Activated T-cell treated with anti-CD3 and anti-CD28 coated beads for 48 hours (primary cell): ENCODE measurements at places on chromosomes 5 and 9.

- no peak for DNase-seq
Measured at GRCh38 chr5:180128671-180129261, 57.2 kb upstream of the RNF130 start.

DNA sequence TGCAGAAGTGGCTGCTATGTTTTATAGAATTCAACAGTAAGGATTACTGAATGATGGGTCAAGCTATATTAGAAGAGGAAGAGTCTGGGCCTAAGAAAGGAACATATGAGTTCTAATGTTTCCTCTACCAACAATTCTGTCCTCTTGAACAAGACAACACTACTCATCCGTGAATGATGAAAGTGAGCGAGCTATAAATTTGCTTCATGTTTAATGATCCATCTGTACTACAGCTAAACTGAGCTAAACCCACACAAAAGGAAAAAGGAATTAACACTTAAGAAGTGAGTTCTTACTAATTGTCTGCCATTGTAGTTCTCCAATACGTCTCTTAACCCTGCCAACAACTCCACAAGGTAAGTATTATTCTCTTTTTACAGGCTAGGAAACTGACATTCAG lies 204.4 kb downstream of the GLIS3 start:
- no peak for DNase-seq

DNA sequence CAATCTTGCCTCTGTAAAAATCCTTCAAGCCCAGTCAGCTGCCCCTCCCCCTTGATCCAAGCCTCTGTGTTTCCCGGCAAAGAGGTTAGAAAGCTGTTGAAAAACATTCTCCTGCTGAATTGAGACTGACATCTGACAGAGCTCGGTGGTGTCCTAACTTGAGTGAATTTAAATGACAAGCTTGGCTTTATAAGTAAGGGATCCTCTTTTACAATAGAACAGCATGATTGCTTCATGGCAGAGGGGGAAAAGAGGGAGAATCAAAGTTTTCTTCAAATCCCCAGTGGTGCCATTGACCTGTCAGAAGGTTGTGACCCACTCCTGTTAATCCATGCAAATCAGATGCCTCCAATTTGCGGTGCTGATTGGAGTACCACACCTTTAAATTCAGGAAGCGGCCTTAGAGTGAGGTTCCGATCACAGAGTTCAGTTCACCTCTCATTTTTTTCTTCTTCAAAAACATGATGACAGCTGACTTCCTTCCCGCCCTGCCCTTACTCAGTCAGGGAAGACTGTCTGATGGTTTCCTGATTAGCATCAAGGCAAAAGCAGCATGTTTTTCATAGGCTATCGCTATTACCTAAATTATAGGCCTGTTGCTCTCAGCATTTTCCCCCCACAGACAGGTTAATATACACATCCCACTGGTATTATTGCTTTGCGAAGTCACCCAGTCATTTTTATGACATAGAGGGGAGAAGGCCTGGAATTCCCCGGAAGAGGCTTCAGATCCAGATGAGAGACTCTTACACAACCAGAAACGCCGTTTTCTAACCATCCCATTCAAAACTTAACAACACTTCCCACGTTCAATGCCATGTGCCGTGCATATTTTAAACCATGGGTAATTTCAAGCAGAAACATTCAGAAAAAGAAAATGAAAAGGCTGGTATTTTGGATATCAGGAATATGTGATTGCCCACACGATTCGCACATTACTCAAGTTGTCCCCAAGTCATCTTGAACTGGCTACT lies 141.4 kb downstream of the EBF1 start:
- no peak for DNase-seq

- no peak for DNase-seq
Measured at GRCh38 chr9:115034801-115035200, 83.2 kb downstream of the TNC start.

DNA sequence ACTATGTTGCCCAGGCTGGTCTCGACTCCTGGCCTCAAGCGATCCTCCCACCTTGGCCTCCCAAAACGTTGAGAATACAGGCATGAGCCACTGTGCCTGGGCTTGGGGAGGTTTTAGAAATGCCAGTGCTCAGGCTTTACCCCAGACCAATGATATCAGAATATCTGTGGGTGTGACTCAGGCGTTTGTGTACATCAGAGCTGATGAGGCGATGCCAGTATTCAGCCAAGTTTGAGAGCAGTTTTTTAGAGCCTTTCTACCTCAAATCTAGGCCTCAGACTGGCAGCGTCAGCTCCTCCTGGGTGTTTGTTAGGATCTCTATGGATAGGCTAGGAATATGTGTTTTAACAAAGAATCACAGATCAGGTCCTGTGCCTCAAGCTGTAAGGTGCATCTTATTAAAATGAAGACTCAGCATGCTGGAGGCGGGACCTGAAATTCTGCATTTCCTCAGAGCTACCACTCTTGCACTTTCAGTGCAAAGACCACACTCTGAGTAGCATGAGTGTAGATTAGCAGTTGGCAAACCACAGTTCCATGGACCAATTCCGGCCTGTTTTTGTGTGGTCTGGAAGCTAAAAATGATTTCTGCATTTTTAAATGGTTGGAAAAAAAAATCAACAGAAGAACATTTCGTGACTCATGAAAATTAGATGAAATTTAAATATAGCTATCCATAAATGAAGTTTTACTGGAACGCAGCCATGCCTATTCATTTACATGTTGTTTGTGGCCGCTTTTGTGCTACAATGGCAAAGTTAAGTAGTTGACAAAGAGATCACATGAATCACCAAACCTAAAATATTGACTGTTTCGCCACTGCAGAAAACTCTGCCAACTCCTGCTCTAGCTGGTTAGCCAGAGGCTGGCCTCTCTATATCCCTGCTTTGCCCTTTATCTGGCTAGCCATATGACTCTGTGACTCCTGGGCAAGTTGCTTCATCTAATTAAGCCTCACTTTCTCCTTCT lies 92.2 kb downstream of the KLF4 start:
- no peak for DNase-seq

DNA sequence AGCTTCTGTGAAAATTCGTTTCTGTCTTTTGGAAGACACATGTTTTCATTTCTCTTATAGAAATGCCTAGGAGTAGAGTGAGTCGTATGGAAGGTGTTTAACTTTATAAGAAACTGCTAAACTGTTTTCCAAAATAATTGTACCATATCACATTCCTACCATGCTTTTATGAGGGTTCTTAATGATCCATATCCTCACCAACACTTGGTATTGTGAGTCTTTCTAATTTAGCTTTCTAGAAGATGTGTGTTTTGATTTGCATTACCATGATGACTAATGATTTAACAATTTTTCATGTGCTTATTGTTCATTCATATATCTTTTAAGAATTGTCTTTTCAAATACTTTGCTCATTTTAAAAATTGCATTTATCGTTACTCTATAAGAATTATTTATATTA lies 223.6 kb downstream of the COMMD10 start:
- DNase-seq = no peak

GRCh38 chr5:66213533-66213932 lies 69.4 kb downstream of the SREK1 start:
- no peak for DNase-seq

DNA sequence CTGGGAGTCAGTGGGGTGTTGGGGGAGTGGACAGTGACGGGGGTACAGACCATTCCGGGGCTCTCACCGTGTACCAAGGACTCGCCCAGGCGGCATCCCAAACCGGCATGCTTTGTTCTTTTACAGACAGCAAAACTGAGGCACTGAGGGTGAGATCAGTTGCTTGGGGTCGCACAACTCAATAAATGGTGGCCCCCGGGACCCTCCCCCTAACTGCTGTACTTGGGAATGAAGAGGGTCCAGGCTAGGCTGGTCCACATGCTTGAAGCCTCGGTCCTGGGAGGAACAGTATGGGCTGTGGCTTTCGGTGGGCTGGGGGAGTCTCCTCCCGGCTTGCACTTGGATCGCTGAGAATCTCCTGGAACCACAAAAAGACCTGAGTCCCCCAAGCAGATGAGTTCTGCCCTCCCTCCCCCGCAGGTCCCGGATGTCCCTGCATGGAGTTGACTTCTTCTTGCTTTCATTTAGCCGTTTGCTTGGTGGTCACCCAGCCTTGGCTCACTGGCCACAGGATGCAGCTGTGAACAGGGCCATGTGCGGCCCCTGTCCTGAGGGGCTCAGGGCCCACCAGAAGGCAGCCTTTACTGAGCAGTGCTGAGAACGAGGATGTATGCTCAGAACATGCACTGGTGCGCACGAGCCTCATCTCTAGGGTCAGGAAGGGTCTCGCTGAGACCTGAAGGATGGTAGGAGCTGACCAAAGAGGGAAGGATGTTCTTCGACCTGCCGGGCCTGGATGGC lies 4.2 kb downstream of the LAMC3 start:
- DNase-seq = no peak

GRCh38 chr5:146520731-146521130 lies 4.7 kb upstream of the GPR151 start:
- DNase-seq = no peak

DNA sequence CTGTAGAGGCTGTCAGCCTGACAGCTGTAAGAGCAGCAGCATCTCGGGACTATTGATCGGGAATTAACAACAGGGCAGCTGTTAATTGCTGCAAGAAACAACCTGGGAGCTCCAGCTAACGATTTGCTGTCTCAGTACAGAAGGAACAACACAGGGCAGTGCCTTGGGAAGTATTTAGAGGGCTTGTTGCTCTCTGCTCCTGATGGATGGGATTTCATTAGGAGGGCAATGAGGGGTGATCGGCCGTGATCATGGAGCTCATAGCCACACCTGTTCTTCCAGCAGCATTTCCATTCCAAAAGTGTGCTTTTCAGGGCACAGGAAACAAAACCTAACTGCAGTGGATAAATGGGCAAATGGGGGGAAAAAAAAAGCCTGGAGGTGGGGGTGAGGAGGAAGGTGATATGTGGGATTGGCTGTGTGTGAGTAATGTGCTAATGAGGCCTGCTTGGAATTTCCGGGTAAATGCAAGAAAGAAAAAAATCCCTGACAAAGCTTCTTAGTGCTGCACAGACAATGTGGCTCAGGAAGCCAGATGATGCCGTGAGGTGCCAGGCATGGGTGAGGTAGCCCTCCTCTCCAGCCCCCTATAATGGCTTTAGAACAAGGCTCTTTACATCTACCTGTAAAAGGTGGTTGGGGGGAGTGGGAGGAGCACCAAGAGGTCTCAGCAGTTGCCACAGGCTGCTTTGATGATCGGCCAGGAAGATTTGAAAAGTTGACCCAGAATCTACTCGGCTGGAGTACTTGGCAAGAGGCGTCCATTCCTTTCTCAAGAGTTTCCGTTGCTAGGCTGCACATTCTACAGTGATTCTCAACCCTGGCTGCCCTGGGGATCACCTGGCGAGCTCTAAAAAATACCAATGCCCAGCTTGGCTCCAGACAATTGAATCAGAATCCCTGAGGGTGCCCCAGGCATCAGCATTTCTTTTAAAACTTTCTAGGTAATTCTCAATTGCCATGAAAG lies 139.5 kb upstream of the KLF9 start:
- no peak for DNase-seq

DNA sequence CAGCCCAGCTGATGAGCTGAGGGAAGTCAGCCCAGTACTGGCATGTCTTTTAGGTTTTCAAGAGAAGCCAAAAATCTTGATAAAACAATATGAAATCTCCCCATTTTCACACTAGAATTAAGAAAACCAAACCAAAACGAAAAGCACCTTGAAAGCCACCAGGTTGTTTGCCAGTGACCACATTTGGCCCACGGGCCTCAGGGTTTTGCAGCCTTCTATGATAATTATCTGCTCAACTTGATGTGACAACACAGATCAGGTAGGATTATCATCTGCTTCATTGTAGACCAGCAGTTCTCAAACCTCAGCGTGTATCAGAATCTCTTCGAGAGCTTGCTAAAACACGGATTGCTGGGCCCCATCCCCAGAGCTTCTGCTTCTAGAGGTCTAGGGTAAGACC lies 101.4 kb downstream of the GALNT10 start:
- DNase-seq = no peak

- DNase-seq = peak; percentile 17
Measured at GRCh38 chr5:38806775-38807258, 39.0 kb upstream of the OSMR start.

DNA sequence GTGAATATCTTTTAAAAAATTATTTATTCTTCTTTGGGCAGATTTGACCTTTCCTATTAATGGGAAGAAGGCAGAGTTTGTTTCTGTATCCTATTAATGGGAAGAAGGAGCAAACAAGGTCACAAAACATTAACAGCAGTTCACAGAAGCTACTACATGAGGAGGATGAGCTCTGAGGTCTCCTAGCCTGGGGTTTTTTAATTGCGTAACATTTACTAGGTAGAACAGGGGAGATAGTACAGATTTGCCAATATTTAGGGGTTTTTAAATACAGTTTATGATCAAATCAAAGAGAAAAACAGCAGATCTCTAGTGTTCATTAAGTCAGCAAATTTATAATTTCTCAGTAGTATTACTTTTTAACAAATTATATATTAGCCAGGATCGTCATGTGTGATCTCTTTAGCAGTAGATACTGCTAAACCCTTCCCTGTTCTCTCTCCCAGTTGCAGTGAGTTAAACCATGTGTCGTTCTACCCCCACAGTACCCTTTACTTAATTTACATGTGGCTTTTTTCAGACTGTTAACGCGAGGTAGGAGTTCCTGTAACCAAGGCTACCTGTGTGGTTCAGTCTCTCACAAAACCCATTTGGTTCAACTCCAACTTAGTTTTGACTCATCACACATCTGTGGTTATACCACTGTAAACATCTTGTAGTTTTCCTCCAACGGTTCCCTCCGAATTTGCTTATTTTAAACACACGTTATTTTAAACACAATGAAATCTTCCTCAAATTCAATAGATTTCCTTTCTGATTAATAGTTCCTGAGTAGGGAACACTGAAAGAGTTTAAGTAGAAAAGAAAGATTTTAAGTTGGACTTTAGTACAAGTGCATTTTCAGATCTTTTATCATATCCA lies 13.3 kb downstream of the SLC25A46 start:
- DNase-seq = no peak
